NCI-H1092 treated with DMSO at 0.1 percent for 48 hours (cell line): ENCODE measurements at places on chromosomes 16 and 17.

DNA sequence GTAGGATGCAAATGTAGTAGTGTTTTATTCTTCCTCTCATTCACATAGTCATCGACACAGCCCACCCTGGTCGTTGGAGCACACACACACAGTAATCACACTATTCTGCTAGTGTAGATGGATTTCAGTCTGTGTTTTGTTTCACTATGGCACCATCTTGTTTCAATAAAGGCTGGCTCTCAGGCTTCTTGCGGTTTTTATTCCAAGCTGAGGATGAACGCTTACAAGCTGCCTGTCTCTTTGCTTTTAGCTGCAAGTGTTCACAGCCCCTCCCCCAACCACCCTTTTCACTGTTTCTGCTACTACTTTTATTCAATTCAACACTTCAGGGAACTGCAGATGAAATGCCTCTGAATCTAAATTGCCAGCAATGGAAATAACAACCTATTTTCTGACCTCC lies 140.9 kb upstream of the PMFBP1 start:
- no peak for DNase-seq

DNA sequence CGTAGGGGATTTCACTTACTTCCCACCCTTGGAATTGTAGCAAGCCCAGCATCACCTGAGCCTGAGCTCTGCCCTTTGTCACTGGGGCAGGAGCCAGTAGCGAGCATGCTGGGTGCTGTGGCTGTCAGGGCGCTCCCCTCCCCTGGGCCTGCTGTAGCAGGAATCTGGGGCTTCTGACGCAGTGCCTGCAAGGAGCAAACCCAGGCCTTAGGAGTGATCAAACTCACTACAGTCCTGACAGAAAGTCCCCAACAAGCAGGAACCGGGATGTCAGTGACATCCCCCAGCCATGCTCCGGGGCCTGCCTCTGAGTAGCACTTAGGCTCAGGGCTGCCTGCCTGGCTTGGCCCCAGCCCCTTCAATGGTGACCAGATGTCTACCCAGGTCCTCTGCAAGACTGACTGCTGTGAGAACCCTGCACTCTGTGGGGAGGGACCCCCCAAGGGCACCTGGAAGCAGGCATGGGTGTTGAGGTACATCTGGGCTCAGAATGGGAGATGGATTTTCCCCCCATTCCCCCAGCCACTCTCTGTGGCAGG lies 23.5 kb downstream of the PLD6 start:
- DNase-seq = no peak

DNA sequence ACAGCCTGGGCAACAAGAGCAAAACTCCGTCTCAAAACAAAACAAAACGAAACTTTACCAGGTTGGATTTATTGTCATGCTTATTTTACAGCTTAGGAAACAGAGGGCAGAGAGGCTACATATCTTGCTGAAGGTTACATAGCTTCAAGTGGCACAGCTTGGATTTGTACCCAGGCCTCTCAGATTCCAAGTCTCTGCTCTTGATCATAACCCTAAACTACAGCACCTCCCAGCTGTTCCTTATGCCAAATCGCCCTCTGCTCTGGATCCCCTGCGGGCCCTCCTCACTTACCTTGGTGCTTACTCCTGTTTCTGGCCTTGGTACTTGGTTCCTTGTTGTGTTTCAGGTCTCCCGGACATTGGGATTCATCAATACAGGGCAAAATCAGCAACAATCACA lies 11.7 kb upstream of the CUEDC1 start:
- DNase-seq = no peak

GRCh38 chr17:75856062-75856756 lies 1.1 kb upstream of the WBP2 start:
- peak; percentile 42 for DNase-seq

DNA sequence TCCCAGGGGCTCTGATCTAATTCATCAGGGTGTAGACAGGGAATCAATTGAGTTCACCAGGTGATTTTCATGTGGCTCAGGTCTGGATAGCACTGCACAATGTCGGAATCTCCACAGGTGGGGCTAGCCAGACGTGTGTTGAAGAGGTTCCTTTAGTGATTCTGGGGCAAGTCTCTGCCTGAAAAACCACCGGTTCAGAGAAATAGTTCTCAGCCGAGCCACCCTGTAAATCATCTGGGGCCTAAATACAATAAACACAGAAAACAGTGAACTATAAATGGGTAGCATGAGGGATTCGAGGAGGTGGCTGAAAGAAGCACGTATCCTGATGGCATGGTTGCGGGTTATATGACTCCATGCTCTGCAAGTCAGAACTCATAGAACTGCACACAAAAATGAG lies 21.3 kb downstream of the ASPA start:
- DNase-seq = no peak

DNA sequence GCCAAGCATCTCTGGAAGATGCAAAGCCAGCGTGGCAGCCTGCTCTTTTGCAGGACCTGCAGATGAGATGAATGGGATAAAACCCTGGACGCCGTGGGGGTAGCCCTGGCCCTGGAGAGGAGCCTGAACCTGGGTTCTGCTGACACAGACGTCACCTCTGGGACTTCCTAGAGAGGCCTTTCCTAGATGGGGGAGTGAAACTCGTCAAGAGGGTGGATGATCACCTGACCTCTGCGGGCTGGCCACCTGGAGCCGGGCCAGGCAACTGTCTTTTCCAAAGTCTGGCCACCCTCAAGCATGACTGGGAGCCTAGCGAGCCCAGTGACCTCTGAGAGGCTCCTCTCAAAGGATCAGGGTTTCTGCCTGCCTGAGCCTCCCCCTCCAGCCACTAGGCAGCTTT lies 529.0 kb downstream of the KCNJ18 start:
- no peak for DNase-seq

- DNase-seq = no peak
Measured at GRCh38 chr16:27319257-27319965, 5.6 kb downstream of the IL4R start.

- DNase-seq = no peak
Measured at GRCh38 chr17:75285123-75285522, 4.1 kb downstream of the SLC25A19 start.

DNA sequence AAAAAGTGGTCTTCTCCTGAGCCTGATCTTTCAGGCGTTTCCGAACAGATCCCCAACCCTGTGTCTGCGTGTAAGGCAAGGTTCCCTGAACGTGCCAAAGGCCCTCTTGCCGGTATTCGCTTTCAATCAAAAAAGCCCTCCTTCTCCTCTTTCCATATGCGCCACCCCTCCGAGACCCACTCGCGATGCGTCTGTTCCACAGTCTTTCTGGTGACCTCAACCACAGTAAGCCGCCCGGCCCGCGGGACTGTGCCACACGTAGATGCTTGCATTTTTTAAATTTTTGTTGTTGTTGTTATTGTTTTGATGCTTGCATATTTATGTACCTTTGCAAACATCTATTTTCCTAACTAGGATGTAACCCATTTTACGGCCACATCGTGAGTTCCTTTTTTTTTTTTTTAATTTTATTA lies 607 bp upstream of the PRPSAP1 start:
- no peak for DNase-seq

- no peak for DNase-seq
Measured at GRCh38 chr17:73210002-73210678, 17.3 kb downstream of the COG1 start.

DNA sequence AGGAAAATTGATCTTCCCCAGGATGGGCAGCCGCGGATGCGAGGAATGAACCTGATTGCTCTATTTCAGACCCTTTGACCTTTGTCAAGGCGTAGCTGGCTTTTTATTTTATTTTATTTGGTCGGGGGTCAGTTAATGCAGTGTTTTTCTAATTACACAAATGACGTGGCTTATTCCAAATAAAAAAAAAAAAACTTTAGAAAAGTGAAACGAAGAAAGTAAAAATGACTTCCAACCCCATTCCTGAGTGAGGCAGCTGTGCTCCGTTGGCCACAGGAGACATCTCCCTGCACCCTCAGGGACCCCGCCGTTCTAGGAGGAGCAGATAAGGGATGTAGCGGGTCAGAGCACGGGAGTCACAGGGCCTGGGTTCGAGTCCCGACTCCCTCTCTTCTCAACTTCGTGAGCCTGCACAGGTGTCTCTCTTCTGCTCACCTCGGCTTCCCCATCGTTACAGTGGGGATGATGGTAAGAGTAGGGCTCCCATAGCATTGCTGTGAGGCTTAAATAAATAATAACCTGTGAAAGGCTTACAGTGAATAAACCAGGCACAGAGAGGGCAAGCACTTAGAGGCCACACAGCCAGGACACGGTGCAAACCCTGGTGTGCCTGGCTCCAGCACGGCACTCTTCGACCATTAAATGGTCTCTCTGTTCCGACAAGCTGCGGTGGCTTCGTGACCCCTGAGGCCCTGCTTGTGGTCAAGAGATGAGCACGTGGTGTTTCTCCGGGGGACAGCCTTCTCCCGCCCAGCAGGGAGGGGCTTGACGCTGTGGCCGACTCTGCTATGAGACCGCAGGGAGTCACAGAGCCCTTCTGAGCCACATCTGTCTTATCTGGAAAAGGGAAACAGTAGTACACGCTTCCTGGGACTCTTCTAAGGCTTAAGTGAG lies 10.2 kb downstream of the FOXF1 start:
- DNase-seq = no peak

DNA sequence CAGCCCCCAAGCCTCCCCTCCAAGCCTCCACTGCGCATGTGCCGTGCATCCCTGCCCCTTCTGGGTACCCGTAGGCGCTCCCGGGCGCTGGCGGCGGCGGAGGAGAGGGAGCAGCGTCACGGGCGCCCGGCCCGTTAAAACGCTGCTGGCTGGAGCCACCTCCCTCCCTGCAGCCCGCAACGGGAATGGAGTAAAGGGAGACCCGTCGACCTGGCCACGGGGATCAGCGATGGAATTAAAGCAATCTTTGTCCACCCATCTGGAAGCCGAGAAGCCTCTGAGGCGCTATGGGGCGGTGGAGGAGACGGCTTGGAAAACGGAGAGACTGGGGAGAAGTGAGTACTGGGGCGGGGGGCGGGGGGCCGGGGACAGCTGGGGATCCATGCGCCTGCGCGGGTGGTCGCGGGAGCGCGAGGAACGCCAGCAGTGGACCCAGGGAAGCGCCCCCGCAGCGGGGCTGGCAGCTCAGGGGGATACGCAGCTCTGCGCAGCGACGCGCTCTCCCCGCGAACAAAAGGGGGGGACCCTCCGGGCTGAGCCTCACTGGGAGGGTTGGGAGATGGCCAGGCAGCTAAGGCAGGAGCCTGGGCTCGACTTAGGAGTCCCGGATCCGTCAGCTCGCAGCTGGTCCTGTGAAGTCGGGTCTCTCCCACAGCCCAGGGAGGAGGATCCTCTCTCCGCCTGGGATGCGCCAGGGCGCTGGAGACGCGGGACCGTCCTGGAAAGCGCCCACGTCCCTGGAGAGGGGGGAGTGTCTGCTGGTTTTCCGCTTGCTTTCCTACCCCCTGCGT lies at the start of gene BMERB1:
Gene BMERB1, plus strand, starts transcription at position 164 of the 791 bp plus-strand sequence. Its CDS starts 66 bp downstream, at position 230.
- DNase-seq = peak; percentile 73

DNA sequence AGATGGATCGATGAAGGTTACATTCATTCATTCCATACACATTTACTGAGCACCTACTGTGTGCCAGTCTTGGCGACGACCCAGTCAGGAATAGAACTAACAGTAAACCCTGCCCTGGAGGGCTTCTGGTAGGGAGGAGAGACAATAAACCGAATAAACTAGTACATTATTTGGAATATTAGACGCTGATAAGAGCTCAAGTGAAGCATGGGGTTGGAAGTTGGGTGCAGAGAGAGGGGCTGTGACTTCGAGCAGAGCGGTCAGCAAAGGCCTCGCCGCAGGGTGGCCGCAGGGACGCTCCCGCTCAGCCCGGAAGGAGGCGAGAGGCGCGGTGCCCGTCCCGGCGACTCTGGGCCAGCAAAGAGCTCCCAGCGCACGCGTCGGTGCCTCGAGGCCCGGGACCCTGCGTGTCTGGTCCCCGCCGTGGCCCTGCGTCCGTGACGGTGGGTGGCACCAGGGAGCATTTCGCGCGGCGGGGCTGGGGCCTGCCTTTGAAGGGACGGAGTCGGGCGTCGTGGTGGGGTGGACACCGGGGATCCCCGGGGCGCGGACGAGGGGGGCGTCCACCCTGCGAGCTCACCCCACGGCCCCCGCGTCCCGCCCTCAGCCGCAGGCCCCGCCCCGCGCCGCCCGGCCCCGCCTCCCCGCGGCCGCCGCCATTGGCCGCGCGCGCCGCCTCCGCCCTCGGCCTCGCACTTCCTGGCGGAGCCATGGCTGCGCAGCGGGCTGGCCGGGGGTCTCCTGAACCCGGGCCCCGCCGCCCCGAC lies at the start of gene KLHL36:
Gene KLHL36, plus strand, starts transcription at position 684 of the 767 bp plus-strand sequence. CDS start 2,357 bp downstream, outside the sequence.
- DNase-seq = peak; percentile 20
